Activated T-helper 17 cell treated with anti-CD3 and anti-CD28 coated beads, Interleukin-2, amount 50 U/mL, for 72 hours (primary cell): ENCODE measurements at places on chromosomes 12 and 14.

GRCh38 chr14:101472518-101472849 is 88.8 kb upstream of the DIO3 start:
- no peak for ATAC-seq

DNA sequence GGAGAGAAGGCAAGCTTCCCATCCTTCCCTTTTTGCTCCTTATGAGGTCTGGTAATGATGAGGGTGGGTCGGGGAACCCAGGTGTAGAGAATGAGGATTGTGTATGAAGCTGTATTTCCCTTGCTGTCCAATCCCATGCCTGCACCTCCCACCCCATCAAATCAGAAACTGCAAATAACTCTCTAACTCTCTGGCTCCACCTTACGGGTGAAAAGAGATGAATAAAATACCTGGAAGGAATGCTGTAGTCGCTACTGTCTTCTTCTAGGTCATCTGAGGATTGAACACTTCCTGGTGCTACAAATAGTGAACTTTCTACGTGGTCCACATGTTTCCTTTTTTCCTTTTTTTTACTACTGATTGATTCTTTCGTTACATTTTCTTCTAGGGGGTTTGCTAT is 38.9 kb upstream of the DICER1 start:
- ATAC-seq, result peak; percentile 60

DNA sequence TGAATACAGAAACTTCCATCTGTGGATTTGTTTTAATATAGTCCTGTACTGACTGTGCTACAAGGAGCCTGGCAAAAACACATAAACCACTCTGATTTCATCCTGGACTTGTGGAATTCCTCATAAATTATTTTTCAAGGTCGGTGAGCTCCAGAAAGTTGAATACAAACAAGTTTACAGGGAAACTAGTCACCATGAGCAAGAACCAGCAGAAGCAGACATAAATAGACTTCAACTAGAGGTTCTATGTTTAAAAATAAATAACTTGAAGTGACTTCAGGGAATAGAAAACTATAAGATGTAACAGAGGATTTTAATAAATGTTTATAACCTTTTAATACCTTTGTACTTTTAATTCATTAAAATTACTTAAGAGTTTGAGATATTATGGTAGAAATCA is 63.5 kb downstream of the EFCAB11 start:
- ATAC-seq, result no peak

GRCh38 chr12:22355011-22355580 is 20.6 kb upstream of the ST8SIA1 start:
- ATAC-seq, result no peak

DNA sequence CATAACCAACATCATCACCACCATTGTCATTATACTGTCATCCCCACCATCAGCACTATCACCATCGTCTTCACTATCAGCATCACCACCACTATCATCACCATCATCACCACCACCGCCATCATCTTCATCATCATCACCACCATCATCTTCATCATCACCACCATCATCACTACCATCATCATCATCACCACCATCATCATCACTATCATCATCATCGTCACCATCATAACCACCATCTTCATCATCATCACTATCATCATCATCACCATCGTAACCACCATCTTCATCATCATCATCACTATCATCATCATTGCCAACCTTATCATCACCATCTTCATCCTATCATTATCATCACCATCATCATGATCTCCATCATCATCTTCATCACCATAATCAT is 39.0 kb downstream of the SVOP start:
- ATAC-seq, result no peak

DNA sequence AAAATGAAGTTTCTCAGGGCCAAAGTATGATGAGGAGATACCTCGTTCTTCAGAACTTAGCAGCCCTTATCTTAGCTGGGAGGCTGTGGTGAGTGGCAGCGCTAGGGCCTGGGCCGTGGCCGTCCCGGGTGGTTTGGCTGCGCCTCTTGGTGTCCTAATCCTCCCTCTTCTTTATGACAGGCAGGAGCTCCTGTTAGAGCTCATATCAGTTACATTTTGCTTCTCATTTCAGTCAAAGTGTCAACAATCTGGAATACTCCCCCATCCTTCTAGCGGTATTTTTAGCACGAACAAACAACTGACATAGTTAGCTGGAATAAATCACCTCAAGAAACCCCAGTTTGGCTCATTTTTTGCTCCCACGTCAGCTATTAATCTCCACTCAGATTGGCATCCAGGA is 188.8 kb downstream of the TTC7B start:
- ATAC-seq, result no peak

- ATAC-seq, result no peak
Measured at GRCh38 chr12:24815114-24815423, 133.8 kb downstream of the BCAT1 start.

- no peak for ATAC-seq
Measured at GRCh38 chr12:12819221-12819620, 6.1 kb downstream of the DDX47 start.

DNA sequence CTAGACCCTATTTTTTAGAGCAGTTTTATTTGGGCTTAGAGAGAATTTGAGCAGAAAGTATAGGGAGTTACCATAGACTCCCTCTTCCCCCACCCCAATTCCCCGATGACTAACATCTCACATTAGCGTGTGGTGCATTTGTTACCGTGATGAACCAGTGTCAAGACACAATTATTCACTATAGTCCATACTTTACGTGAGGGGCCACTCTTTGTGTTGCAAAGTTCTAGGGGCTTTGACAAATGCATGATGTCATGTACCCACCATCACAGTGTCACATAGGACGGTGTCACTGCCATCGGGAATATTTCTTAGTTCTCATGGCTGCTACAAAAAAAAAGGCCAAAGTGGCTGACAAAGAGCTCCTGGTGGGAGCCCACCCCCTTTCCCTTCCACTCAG is 119.1 kb downstream of the PHETA1 start:
- ATAC-seq, result no peak

DNA sequence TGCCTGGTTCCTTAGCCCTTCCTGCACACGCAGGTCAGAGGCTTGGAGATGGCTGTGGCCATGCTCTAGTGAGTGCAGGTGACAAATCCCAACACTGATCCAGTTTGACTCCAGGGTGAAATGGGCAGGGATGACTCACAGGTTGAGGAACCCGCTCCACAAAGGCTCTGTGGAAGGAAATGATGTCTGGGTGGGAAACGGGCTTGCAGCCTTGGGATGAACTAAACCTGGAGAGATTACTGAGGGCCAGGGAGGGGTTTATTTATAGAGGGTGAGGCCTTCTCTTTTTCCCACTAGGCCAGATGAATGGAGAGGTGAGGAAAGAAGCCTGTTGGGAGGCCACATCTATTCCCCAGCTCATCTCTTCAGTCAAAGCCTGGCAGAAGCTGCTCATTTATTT is 29.3 kb upstream of the EMP1 start:
- ATAC-seq, result no peak

GRCh38 chr12:32765906-32766305 is 10.2 kb upstream of the YARS2 start:
- no peak for ATAC-seq

DNA sequence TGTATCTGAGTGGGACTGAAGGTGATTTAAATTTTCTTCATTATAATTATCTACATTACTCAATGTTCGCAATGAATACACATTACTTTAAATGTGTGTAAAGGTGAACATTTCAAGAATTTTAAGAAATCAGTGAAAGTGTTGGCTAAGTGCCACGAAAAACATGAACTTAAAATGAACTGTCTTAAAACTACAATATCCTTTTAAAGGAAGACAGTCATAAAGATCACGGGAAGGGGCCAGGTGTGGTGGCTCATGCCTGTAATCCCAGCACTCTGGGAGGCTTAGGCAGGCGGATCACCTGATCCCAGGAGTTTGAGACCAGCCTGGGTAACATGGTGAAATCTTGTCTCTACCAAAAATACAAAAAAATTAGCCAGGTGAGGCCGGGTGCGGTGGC is 11.2 kb downstream of the MOK start:
- ATAC-seq, result no peak

- no peak for ATAC-seq
Measured at GRCh38 chr12:69720750-69721149, 17.9 kb upstream of the RAB3IP start.

GRCh38 chr12:95195122-95195521 is 22.1 kb downstream of the FGD6 start:
- ATAC-seq, result no peak

DNA sequence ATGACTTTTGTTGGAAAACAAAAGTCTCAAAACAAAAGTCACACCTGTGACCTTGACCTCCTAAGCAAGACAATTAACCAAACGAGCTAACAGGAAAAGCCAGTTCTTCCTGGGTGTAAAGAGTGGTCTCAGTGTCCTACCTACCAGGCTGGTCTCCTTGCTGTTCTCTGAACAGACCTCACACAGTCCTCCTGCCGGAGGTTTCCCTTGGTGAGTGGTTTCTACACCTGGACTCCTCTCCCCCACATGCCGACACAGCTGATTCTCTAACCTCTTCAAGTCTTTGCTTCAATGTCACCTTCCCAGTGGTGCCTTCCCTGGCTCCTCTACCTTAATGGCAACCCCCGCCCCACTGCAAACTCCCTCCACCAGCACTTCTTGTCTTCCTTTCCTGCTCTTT is 238.6 kb downstream of the ZFP36L1 start:
- no peak for ATAC-seq

DNA sequence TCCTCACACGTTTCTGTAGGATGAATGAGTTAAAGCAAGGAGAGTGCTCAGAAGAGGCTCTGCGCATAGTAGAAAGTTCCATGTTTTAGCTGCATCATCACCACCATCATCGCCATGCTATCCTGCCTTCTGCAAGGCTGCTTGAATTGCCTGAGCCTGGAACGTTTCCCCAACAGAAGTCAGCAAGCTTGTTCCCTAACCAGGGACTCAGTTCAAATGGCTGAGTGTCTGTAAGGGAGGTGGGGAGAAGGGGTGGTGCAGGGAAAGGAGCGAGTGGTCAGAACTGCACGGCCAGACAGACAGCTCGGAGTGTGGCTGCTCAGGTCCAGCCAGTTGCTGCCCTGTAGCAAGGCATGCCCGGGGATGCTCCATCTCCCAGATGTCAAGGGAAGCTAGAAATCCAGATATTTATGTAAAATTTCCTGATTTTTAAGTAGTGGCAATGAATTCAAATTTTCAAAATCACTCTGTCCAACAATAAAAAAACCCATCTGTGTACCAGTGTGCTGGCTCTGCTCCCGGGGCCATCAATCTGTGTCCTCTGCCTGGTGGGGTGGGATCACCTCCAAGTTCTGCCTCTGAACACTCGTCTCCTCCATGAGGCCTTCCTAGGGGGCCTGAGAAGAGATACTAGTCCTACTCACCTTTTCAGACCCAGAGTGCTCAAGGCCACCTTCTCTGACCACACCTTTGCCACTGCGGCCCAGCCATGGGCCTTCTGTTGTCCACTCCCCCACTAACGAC is 162.7 kb downstream of the FOXN3 start:
- no peak for ATAC-seq
